ENCODE measurements at places on chromosomes 2 and 18.
A peak's percentile ranks its signal among the peaks of the same experiment; 100 is the strongest.

DNA sequence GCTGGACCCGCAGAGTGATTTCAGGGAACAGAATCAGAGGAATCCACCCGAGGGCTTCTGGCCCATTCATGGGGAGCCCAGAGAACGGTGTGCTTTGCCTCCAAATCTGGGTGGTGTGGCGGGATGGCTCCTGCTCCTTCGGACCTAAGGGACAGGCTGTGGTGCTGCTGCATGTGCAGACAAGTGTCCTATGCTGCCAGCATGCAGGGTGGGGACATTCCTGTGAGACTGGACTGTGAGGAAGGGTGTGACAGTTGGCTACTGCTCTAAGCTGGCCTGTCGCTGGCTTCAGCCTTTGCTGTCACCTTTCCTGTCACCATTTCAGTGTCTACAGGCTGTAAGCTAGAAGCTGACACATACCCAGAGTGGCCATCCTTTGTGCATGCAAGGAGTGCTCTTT, 2.9 kb upstream of the SLC4A3 start:
- no peak for DNase-seq

DNA sequence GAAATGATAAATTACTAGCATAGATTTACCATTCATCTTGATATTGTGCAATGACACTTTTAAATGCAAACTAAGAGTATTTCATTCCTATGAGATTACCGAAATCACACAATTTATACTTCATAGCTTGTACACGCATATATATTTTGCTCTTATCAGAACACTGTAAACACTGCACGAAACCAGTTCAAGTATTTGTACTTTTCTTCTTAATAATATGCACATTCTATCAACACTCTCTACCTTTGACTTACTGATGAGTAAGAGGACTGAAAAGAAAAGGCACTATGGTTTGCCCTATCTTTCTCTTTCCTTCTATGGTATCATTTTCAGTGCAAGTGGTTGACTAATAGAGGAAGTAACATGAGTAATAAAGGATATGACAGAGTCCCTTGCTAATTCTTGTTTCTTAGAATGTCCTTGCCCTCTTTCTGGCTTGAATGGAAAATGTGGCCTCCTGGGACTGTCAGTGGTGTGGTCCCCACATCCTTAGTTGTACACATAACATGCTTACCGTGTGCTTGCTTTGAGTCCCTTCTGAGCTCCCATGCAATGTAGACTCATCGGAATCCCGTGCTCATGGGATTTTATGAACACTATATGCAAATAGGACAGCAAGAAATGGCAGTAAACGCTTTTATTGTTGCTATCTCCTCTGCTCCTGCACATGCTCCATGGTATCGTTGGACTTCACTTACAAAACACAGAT, 363.5 kb upstream of the TNP1 start:
- no peak for DNase-seq

GRCh38 chr2:161273038-161273760, 35.0 kb upstream of the PSMD14 start:
- DNase-seq = peak; percentile 76

DNA sequence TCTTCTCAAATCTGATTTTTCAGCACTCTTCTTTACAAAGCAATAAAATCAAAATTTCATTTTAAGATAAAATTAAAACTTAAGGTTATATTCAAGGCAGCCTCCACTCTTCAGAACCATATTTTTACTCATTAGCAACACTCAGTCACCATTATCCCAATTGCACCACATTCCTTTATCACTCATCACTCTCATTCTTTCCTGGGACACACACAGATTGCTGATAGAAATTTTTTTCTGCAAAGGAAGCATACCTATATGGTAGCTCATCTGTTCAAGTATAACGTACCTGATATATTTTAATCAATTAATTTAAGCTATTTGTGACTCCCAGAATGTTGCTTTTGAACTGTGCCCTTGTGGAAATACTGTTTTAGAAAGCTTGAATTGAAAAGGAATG, 1559.3 kb upstream of the ZEB2 start:
- no peak for DNase-seq

DNA sequence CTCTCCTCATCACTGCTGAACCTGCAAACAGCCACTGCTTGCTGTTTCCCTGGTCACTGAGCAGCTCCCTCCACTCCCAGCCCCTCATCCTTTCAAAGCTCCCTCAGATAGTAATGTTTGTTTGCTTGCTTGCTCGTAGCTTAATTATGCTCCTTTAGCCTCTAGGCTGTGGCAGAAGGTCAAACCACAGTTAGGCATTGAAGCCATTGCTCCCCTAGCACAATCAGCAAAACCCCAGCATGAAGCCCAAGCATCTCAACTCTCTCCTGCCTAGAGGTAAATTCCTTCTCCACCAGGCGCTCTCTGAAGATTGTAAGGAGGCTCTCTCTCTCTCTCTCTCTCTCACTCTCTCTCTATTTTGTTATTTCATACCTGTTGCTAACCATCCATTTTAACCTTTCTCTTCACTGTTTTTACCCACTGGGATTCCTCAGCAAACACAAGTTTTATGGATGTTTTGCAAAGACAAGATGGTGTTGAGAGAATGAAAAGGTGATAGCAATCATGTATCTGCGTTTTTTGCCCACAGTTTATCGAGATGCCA, 135.9 kb upstream of the HNRNPA3 start:
- no peak for DNase-seq

GRCh38 chr2:236857246-236857645, 228.4 kb upstream of the COPS8 start:
- no peak for DNase-seq

DNA sequence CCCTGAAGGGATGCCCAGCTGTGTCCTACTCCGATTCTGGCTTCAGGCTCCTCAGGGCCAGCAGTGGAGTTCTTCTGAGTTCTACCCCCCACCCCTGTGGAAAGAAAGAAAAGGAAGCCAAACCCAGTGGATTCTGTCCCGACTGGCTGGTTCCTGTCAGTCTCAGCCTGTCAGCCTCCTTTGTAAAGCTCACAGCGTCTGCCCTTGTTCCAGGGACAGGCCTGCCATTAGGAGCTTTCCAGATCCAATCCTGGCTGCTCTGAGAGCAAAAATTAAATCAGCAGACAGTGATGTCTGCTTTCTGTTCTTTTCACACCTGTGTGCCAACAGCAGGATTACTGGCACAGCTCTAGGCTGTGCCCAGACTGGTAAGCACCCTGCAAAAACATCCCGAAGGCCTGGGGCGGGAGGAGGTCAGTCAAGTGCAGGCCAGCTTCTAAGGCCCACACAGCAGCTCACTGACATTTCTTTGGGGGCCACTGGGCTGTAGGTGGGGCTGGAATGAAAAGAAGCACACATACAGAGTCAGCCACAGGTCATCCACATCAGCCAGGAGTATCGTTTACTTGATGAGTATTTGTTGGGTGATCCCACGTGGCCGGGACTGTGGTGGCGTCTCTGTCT, 69.1 kb downstream of the EHD3 start:
- DNase-seq = no peak

DNA sequence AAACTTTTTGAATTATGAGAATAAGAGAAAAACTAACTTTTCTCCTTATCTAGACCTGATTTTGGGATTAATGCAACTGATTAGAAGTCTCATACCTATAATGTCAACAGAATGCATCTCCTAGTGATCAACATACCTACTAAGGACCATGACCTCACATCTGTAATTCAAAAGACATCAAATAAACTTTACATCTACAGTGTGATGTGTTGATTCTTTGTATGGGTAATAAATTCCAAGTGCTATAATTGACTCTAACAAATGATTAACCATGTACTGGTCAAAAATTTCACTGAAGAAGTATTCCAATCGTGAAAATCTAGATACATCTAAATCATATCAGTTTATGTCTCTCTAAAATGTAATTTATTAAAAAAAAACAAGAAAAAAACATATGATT, 84.5 kb downstream of the STRN start:
- DNase-seq = no peak

GRCh38 chr18:59907660-59908059, 7.9 kb downstream of the PMAIP1 start:
- no peak for DNase-seq

GRCh38 chr18:36127836-36128529, 1.2 kb downstream of the SLC39A6 start:
- DNase-seq = no peak

GRCh38 chr18:189254-189653, 30.9 kb downstream of the USP14 start:
- DNase-seq = no peak

DNA sequence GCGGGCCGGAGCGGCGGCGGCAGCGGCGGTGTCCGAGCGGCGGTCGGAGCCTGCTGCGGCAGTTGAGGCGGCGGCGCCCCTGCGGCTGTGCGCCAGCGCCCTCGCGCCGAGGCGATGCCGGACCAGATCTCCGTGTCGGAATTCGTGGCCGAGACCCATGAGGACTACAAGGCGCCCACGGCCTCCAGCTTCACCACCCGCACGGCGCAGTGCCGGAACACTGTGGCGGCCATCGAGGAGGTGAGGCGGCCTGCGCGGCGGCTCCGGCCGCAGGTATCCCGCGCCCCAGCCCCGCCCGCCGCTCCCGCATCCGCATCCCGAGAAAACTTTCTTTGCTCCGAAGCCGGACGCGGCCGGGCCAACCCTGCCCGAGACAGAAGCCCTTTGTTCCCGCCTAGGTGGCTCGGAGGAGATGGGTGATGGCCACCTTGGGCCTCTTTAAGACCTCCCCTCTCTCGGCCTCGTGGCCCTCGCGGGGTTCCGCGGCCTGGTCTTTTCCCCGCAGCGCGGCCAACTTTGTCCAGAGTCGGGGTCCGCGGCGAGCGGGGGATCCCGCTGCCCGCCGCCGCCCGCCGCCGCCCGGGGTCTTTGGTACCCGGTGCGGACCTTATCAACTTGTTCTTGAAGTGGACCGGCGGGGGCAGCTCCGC, 504 bp downstream of the ASAP2 start:
- no peak for DNase-seq

- DNase-seq = no peak
Observed at GRCh38 chr2:229416116-229416694, 145.1 kb upstream of the PID1 start.

DNA sequence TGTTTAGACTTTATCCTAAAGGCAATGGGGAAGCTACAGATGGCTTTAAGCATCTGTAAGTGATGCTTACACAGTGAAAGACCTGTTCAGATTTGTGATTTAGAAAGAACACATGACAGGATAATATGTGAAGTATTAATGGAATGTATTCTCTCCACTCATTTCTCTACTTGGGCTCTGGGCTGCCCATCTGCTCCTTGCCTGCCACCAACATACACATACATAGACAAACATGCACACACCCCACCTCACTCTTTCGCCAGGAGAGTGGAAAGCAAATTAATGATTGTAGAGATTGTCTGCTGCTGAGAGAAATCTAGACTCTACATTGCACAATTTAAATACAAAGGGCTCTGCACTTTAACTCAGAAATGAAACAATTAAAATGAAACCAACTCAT, 61.0 kb upstream of the NFE2L2 start:
- DNase-seq = no peak

GRCh38 chr2:191311-192190, 72.3 kb downstream of the SH3YL1 start:
- DNase-seq = no peak

DNA sequence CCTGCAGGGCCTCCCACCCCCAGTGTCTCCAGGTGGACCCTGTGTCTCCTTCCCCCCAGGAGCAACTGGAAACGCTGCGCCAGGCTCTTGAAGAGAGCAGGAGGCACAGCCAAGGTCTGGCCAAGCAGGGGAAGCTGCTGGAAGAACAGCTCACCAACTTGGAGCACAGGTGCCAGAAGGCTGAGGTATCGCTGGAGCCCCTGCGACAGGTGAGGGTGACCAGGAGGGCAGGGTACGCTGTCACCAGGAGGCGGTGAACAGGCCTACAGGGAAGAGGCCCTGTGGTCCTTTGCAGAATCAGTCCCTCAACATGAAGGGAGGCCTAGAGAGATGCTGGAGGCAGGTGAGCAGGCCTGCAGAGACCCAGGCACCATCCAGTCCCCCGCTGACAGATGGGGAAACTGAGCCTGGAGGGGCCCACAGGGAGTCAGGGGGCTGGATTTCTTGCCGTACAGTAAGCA, 15.6 kb upstream of the SNED1 start:
- no peak for DNase-seq

GRCh38 chr18:49972535-49972934, 159.2 kb upstream of the ACAA2 start:
- no peak for DNase-seq

DNA sequence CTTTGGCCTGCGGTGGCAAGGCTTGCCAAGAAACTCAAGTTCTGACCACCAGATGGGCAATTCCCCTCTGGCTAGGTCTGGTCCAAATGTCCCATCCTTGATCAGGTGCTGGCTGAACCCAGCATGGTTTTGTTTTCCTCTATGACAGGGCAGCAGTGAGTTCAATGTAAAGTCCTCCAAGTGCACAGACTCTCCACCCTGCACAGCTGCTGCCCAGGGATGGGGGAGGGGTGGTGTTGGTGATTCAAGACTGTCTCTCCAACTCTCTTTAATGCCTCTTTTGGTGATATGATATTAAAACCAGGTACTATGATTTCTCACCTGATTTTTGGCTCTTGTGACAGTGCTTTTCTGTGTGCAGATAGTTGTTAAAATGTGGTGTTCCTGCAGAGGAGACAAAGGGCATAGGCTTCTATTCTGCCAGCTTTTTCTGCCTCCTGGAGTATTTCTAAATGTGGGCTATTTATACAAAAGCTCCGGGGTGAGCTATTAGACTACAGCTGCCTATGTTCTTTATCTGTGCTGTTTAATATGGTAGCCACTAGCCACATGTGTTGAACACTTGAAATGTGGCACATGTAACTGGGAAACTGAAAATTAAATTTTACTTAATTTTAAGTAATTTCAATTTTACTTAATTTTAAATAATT, 64.0 kb upstream of the STK39 start:
- no peak for DNase-seq

GRCh38 chr2:204898928-204899640, 353.8 kb downstream of the PARD3B start:
- DNase-seq = no peak

DNA sequence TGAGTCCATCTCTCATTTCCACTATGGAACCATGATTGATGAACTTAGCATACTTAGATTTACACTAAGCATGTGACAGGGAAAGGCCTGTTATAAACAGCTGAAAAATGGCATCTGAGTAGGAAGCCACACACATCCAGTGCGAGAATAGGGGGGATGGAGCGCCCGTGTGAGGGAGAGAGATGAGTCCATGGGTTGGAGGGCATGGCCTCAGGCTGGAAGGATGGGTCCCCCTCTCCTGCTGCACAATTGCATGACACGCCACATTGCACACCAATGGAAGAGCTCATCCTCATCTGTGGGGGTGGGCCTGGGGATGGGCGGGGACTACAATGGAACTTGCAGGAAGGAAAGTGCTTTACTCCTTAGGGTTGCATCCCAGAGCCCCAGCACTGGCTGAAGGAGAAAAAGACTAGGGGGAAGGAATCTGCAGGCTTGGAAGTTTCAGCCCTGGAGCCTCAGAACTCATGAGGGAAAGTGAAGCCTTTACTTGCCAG, 46.4 kb upstream of the CXCR4 start:
- no peak for DNase-seq

GRCh38 chr2:26711457-26712161, 19.1 kb downstream of the KCNK3 start:
- DNase-seq = no peak

Measured in hematopoietic multipotent progenitor cell treated with erythropoietin and hydrocortisone succinate and interleukin-3 and kit ligand, for 15 days (in vitro differentiated cells).